Activated naive CD8-positive, alpha-beta T cell treated with anti-CD3 and anti-CD28 coated beads for 36 hours (primary cell): ENCODE measurements at places on chromosomes 2 and 18. TPM values are rescaled to one million over a fixed set of nuclear protein-coding genes. Genes with fewer than 3 reads are reported as not detected.

CD28 gene
- 84.0 TPM for total RNA-seq

LYG2 gene
- total RNA-seq, result not detected

ZNF385B gene
- not detected for total RNA-seq

ANO7 gene
- 3.6 TPM for total RNA-seq

PRSS56 gene
- not detected for total RNA-seq

SNORC gene
- total RNA-seq, result 1.5 TPM

SLC11A1 gene
- total RNA-seq, result 0.08 TPM

EPC2 gene
- 23.9 TPM for total RNA-seq

CYBRD1 gene
- total RNA-seq, result 0.35 TPM

DCC gene
- not detected for total RNA-seq

VWC2L gene
- total RNA-seq, result not detected

SPP2 gene
- not detected for total RNA-seq

ACOXL gene
- total RNA-seq, result not detected

DNA sequence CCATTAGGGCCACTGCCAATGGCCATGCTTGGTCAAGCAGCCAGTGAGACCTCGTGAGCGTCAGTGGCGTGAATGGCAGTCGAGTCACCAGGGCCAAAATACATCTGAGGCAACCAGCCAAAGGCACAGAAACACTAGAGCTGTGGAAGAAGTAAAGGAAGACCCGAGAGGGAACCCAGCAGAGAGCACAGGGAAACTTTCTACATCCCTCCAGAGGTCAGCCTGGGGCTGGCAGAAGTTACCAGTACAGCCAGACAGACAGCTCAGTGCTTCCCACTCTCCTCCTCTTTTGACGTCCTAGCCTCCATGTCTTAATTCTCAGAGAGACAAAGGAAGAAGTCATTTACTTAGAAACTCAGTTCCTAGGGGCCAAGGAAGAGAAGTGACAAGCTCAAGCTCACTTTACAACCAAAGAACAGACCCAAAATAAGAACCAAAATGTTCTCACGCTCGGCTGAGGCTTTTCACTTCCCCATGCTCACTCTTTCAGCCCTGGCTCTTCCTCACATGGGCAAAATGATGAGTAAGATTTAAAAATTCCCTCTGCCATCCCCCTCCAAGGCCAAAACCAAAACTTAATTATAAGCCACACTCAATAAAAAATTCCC, 8.7 kb downstream of the CYRIA start:
- DNase-seq, result no peak

GRCh38 chr2:176999301-176999700, 213.3 kb upstream of the HNRNPA3 start:
- no peak for DNase-seq

- no peak for DNase-seq
Measured at GRCh38 chr2:56021136-56021474, 97.5 kb upstream of the EFEMP1 start.

DNA sequence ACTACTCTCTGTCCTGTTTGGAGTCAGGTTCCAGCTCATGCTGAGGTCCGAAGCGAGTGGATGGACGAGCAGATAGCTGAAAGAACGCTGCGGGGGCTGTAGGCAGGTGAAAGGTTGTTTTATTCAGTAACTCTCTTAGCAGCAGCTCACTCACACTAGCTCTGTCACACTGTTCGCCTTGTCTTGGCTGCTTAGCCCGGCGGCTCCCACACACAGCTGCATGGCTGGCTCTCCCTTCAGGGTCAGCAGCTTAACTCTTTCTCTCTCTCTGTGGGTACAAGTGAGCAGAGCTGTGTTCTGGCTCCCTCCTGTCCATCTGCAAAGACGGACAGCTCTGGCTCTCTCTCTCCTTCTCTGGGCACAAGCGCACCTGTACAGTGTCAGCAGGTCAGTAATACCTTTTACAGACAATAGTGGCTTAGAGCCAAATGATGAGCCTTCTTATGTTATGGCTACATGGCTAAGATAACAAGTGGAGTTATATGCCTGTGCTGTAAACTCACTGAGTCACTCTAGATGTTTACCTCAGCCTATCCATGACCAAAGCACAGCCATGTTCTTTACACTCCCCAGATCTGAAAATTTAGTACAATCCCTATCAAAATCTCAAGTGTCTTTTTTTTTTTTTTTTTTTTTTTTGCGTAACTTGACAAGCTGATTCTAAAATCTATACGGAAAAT, 149.3 kb downstream of the GALNT1 start:
- no peak for DNase-seq

GRCh38 chr2:66667301-66667700, 232.4 kb downstream of the MEIS1 start:
- no peak for DNase-seq

GRCh38 chr2:160596441-160596840, 102.8 kb upstream of the RBMS1 start:
- DNase-seq, result no peak

DNA sequence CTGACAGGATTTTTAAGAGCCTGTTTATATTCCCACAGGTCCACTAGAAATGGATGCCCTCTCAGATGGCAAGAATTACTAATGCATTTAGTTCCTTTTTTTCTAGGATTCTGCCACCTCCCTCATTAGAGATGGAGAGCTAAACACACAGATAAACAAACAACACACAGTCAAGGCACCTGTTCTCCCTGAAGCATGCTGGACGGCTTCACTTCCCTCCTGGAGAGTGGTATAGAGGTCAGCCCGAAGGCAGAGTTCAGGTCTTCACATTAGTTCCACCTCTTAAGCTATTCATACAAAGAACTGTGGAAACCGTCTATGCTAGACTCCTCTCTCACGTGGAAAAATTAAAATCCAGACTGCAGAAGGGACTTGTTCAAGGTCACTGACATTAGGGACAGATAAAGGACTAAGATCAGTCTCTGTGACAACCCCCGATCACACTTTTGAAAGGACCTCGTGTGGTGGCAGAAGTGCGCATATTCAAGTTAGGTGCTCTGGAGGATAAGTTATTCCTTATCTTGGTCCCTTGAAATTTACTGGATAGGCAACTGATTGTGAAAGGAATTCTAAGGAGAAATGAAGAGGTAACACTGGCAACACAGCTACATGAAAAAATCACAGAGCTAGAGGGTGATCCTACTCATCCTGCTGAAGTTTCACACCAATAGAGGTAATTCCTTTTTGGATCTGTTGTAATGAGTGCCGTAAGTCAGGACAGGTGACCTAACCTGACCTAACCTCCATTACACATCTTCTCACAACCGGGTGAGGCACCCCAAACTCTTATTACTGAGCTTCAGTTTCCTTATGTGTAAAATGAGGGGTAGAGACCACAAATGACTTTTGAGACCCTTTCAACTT, 75.1 kb downstream of the SPRED2 start:
- DNase-seq, result peak; percentile 11

DNA sequence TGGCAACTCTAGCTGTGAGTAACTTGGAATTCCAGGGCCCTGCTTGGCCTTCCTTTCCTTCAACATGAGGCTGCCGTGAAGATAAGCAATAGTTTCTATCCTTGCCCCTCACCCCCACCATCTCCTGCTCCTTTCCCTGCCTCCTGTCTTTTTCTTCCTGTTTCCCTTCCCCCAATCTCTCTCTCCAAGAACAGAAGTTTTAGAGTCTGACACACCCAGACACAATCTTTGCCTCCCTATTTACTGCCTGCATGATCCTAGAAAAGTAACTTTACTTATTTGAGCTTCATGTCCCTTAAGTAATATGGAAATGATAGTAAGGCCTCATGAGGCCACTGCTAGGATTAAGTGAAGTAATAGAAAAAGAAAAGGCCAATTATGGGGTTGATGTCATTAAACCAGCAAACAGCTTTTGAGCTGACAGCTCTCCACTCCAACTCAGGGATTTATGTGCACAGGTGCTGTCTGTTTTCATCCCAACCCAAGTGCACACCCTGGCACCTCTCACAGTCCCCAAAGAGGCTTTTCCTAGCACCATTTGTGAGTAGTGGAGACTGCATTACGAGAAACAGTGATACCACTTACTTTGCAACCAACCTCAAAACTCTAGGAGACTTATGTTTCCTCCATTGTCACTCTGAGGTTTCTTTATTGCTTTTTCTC, 123.7 kb upstream of the SIX3 start:
- DNase-seq, result no peak

DNA sequence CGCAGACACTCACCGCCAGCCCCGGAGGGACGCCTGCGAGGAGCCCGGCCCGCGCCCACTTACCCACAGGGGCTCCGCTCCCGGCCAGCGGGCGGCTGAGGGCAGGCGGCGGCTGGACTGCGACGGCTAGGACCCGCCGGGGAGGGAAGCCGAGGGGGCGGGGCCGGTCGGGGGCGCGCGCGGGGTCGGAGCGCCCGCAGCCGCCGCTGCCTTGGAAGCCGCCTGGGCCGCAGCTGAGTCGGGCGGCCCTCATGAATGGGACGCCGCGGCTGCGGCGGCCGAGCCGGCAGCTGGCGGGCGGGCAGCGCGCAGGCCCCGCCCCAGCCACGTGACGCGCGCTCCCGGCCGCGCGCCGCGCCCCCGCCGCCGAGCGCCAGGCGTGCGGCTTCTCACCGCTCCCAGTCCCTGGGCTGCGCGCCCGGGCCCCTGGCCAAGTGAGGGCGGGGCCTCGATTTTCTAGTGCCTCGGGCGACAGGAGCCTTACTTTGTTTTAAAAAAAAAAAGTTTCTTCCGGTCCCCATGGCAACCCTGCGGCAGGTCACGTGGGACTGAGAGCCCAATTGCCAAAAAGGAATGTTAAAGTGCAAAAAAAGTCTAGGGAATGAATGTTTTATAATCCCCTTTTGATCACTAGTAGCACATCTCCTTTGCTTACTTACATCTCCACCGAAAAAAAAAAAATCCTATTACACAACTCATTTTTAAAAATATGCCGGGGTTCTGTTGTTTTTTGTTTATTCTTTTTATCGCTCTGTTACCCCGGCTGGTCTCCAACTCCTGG, at the start of gene LPIN2:
Gene LPIN2, minus strand, starts transcription at position 121 of the 781 bp plus-strand sequence. CDS start 52,304 bp downstream, outside the sequence.
- peak; percentile 98 for DNase-seq

GRCh38 chr18:33578518-33579348, 714 bp downstream of the ASXL3 start:
- no peak for DNase-seq

DNA sequence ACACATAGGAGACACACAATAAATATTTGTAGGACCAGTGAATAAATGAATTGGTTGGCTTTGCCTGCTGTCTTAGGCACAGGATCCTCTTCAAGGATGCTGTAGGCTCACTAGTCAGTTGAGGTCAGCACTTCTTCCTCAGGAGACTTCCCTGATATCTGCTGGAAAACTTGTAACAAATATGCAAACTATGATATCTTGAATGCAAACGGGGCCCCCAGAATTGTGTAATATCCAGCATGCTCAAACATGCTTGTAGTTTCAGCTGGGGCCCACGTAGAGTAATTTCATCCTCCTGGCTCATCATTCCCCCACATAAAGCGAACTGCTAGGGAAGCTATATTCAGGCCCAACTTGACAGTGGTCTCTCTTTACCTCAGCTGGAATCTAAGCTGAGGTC, 43.6 kb downstream of the POLE4 start:
- no peak for DNase-seq

DNA sequence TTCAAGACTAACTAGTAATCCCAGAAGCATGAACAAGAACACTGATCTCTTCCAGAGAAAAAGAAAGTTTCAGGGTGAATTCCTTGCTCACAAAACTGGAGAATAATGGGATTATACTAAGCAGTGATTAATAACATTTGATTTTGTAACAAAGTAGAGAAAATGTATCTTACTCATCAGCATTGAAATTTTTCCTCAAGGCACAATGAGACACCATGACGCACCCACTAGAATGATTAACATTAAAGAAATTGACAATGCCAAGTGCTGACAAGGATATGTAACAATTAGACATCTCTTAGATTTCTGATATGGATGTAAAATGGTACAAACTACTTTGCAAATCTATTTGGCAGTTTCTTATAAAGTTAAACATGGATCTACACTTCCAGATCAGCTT, 101.1 kb upstream of the EPHA4 start:
- no peak for DNase-seq

GRCh38 chr2:215465256-215465655, 29.4 kb upstream of the FN1 start:
- no peak for DNase-seq

GRCh38 chr2:54722641-54723040, 821 bp upstream of the EML6 start:
- no peak for DNase-seq

GRCh38 chr2:208565690-208566416, 159.3 kb downstream of the PTH2R start:
- no peak for DNase-seq

DNA sequence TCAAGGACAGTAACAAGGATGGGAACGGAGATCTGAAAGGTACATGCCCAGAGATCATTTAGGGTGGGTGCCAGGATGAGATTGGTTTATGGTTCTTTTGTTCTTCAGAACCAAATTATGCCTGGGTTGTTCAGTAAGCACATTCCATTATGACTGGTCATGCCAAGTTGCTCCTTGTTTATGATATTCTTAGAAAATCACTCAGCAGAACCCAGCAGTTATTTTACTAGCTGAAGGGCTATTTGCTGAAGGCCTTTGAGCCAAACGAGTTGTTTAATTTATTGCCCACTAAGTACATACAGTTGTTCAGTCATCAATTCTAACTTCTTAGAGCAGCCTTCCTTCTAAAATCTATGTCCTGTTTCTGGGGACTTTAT, 635 bp downstream of the SLC3A1 start:
- no peak for DNase-seq

DNA sequence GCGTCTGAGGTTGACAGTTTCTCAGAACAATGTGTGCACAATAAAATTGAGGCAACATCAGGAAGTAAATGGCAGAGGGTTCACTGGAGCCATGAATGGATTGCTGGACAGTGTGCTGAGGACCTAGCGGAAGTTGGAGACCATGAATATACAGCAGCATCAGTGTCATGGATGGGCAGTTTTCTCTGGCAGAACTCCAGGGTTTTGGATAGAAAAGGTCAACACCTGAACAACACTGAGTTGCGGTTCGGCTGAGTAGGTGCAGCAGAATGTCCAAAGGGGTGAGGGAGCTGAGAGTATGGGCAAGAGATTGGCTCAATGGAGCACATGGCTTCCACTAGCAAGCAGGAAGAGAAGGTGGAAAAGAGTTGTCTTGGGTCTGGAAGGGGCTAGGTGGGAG, 73.7 kb downstream of the DNER start:
- no peak for DNase-seq

- DNase-seq, result no peak
Measured at GRCh38 chr2:40224318-40224717, 227.6 kb downstream of the SLC8A1 start.

GRCh38 chr2:146927080-146927711, 917.6 kb upstream of the ACVR2A start:
- DNase-seq, result no peak

- DNase-seq, result peak; percentile 64
Measured at GRCh38 chr2:84888401-84889276, 7.8 kb upstream of the TRABD2A start.

DNA sequence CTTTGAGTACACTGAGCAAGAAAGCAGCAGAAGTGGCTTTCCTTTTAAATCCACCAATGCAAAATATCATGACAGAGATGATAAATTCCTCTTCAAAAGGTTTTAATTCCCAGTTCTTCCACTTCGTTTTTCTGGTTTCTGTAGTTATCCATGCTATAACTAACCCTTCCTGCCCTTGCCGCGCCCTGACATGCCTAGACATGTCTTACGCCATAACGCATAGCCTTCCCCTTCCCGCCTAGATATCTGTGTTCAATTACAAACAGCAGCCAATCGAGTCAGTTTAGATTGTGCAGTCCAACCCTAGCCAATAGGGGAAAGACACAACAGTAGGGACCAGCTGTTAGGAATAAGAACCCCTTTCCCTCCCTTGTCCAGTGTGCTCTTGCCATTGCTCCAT, 16.1 kb downstream of the PRPF40A start:
- no peak for DNase-seq
